ENCODE measurements at places on chromosomes 4 and X.

DNA sequence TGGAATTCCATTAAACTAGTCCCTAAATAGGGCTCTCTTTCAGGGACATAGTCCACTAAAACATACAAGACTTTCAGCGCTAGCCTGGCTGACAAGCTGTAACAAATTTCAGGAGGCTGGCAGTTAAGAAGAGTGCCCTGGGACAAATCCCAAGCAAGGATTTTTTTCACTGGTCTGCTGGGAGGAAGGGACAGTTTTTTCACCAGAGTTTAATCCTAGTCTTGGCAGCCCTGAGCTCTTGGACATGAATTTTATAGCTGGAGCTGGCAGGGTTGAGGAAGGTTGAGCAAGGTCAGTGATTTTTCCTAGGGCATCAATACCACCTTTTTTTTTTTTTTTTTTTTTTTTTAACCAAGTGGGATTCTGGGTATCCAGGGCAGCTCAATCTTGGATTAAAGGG, 184.4 kb downstream of the SH2D1A start:
- no peak for DNase-seq

DNA sequence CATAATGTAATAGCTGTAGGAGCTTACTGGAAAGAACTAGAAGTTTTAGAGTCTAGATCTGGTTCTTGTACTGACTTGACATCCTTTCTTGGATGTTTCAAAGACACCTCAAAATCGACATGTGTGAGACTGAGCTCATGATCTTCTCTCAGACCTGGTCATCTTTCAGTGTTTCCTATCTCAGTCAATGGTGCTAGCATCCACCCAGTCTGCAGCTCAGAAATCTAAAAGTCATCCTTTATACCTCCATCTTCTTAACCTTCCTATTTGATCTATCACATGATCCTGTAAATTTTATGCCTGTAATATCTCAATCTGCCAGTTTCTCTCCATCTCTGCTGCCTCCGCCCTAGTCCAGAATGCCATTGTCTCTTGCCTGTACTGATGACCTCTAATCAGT, 301.9 kb upstream of the PITX2 start:
- no peak for DNase-seq

GRCh38 chr4:106585915-106586349, 217.4 kb upstream of the GIMD1 start:
- DNase-seq: no peak

DNA sequence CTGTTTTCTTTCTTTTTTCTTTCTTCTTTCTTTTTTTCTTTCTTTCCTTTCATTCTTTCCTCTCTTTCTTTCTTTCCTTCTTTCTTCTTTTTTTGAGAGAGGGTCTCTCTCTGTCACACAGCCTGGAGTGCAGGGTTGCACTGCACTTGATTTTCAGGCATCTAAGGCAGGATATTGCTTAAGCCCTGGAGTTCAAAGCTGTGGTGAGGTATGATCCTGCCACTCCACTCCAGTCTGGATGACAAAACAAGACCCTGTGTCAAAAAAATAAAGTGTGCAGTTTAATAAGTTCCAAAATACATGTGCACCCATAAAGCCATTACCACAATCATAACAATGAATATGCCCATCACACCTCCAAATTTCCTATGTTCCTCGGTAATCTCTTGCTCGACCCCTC, 10.6 kb upstream of the ZNF718 start:
- DNase-seq: no peak

GRCh38 chr4:179880756-179881155, 2362.4 kb upstream of the TENM3 start:
- DNase-seq: no peak

- DNase-seq: no peak
Observed at GRCh38 chr4:152460488-152460887, 75.4 kb downstream of the FBXW7 start.

- no peak for DNase-seq
Observed at GRCh38 chr4:82746705-82747574, 51.7 kb downstream of the SCD5 start.

DNA sequence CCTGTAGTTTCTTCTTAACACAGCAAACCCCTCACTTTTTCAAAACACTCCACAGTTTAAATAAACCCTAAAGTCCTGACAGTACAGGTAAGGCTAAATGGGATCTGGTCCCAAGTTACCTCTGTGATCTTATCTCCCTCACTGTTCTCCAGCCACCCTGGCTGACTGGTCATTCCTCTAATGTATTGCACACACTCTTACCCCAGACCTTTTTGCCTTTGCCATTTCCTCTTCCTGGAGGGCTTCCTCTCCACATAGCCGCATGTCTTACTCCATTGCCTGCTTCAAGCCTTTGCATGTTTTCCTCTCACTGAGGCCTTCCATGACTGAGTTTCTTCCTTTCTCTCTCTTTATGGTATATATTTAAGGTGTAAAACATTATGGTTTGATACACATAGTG, 19.5 kb upstream of the ANXA3 start:
- DNase-seq: no peak

DNA sequence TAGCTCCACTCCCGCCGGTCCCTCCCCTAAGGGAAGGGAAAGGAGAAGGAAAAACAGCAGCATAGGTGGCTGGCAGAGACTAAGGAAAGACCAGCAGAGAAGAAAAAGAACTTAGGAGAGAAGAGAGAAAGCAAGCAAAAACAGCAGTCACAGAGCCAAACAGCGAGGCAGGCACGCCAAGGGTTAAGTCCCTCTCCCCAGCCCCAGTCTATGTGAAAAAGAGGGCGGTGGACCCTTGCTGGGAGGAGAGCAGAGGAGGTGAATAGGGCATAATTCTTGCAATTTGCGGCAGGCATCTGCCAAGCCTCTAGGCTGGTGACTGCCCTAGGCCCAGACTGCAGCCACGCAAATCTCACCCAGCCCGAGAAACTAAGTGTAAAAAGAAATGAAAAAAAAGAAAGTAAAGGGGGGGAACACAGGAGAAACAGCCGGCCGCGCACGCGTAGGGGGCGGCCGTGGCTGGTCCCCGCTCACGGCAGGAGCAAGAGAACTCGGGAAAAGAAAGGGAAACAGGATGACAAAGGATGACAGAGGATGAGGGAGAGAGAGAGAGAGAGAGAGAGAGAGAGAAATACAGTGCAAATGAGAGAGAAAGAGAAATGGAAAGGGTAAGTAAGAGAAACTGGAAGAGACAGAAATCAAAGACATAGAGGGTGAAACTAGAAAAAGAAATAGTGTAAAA, 48.6 kb downstream of the MAGEA9 start:
- DNase-seq: no peak

GRCh38 chr4:2871911-2872310, 28.3 kb downstream of the ADD1 start:
- DNase-seq: no peak

DNA sequence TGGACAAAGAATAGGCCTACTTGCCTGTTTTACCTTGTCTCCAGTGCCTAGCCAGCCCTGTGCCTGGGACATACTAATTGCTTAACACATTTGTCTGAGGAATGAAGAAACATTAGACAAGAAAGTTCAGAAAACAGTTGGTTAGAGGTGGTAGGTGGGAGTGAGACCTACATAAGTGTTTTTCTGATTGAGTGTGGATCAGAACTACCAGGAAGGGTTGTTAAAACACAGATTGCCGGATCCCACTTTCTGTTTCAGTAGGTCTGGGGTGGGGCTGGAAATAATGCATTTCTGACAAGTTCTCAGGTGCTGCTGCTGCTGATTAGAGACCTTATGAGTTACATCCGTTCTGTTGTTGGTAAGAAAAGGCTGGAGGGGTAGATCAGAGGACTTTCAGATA, 5.7 kb upstream of the JADE1 start:
- DNase-seq: no peak

DNA sequence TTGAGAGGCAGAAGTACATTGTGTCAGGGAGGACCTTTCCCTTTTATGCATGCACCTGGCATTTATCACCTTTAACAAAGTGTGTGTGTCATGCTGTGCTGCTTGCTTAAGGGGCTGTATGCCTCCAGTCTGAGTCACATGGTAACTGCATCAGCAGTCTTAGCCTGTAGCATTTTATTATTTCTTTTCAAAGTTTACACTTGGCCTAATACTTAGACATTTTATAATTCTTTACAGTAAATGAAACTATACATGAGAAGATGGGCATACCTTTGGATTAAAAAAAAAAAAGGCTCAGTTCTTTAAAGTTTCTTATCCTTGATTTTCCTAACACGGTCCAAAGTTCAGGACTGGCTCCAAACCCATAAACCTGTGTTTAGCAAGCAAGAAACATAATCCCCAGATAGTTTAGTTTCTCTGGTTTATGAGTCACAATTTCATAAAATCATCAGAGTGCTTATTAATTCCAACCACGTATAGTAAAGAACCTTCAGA, 14.6 kb downstream of the NPNT start:
- peak; percentile 29 for DNase-seq

DNA sequence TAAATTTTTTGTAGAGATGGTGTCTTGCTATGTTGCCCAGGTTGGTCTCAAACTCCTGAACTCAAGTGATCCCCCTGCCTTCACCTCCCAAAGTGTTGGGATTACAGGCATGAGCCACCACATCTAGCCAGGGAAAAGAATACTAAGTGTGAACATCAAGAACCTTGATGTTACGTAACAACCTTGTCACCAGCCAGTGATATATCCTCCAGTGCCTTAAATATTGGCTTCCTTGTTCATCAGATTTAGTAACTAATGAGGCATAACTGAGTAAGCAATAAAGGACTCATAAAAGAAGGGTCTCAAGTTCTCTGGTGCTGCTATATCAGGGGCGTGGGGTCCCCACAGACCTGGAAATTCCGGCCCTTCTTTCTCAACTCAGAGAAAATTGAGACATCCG, 60.5 kb upstream of the ENPEP start:
- no peak for DNase-seq

GRCh38 chr4:106270736-106271135, 45.3 kb downstream of the TBCK start:
- DNase-seq: no peak

DNA sequence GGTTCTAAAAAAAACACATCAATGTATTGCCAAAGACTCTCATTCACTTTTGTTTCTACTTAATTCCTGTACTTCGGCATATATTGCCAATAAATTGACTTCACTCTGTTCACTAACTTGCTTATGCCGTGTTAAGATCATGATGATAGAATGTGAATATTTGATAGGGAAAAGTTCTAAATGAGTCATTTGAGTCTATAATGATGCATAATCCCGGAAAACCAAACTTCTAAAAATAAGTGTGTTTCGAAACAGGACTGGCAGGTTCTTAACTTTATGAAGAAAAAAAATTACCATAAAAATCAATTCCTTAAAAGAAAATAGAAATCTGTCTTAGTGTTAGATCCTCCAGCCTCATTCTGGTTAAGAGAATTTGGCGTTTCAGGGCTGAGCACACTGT, 387.5 kb upstream of the FTHL17 start:
- no peak for DNase-seq

DNA sequence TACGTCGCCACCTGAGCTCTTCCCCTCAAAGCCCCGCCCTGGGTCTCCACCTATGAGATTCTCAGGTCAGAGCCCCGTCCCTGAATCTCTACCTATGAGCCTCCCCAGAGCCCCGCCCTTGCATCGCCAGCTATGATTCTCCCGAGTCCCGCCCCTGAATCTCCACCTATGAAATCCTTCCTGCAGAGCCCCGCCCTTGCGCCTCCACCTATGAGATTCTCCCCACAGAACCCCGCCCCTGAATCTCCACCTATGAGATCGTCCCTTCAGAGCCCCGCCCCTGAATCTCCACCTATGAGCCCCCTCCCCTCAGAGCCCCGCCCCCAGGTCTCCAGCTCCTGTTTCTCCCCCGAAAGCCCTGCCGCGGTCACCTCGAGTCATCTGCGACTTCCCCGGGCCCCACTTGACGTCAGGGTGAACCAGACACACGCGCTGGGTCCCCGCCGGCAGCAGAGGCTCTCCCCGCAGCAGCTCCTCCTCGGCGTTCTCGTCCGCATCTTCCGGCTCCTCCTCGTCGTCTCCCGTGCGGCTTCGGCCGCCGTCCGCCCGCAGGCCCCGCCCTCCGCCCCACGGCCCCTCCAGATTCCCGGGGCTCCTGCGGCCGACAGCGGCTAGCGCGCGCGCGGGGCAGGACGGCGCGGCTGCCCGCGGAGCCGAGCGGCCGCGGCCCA, 393 bp downstream of the GTPBP6 start:
- peak; percentile 96 for DNase-seq

DNA sequence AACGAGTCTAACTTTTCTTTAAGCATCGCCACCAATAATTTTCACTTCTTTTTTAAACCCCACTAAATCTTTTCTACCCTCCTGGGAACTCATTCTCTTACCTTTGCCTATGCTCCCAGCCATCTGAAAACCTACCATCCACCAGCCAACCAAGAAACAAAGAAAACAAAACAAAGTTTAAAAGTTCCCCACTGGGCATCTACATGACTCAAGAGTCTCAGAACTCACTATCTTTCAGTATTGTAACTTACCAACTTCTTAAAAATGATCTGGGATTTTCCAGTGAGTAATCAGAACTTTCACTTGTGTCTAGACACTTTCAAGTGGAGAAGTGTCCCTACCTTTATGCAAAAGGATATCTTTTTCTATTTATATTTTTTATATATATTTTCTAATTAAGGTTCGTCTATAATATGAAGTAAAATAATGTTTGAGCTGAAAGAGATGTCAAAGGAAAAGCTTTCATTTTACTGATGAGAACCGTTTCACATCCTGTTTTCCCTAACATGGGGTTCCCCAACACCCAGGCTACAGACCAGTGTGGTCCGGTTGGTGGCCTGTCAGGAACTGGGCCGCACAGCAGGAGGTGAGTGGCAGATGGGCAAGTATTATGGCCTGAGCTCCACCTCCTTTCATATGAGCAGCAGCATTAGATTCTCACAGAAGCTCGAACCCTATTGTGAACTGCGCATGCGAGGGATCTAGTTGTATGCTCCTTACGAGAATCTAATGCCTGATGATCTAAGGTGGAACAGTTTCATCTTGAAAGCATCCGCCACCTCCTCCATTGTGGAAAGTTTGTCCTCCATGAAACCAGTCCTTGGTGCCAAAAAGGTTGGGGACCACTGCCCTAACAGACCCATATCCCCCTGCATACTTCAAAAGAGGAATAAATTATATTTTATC, 9.8 kb upstream of the TIGD2 start:
- no peak for DNase-seq

DNA sequence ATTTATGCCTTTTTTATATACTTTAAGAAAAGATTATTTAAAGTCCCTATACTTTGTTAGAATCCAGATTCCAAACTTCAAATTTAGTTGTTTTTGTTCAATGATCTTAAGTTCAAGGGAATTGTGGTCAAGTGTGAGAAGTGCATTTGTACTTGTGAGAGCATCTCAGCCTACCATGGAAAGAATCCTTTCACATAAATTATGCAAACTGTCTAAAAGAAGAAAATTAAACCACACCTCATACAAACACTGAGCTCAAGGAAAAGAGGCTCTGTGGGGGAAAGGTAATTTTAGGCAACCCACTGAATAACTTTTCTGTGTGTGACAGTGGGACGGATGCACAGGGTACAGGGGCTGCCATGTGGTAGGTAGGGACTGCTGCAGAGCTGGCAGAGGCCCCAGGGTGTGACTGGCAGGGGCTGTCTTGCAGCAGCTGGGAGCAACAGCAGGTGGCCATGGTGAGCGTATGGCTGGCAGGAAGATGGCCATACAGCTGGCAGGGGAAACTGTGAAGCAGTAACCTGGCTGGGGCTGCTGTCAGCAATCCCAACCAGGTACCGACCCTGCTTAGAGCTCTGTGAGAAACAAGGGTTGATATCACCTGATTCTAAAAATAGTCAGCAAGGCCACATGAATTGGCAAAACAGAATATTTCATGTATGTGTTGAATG, 130.6 kb downstream of the UGT8 start:
- DNase-seq: no peak

GRCh38 chrX:84108584-84108983, 79.4 kb downstream of the RPS6KA6 start:
- DNase-seq: no peak

Measured in SW480 (cell line).